ENCODE measurements at places on chromosomes 3 and 15.

- DNase-seq = no peak
Observed at GRCh38 chr15:55434989-55435825, 26.9 kb downstream of the PIERCE2 start.

- DNase-seq = no peak
Observed at GRCh38 chr3:58111513-58112184, 99.1 kb downstream of the DNASE1L3 start.

GRCh38 chr3:39260957-39261356 lies 18.9 kb downstream of the CX3CR1 start:
- DNase-seq = peak; percentile 40

DNA sequence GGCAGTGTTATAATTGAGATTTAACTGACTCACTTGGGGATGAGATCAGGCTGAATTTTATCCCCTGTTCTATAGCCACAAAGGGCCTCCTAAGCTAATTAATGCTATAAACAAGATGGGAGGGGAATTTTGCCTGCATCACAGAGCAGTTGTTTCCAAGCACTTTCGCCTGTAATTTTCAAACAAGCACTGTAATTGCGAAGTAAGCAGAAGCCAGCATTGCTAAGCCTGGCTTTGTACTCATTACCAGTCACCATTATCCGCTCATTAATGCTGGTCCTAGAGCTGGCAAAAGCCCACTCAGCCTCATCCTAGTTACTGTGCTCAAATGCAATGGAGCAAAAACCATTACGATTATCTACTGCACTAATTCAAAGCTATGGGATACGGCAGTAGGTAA lies 356.6 kb upstream of the UBE2E2 start:
- DNase-seq = no peak

DNA sequence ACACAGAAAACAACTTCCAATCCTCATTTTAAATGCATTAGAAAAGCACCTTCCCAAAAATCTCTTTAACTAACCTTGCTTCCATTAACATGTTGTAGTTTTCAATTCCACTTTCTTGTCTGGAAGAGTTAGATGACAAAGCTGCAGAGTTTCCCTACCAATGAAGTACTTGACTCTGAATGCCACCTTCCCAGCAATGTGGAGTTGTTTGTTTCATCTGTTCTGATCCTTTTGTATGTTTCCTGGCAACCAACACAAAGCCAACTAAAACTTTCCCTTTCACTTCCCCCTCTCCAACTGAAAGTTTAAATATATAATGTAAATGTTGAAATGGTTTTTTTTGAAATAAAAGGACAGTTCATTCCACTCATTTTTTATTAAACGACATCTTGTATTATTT lies at the start of gene WDR49:
WDR49 (minus strand) TSS at position 183 of the 400 bp plus-strand sequence. CDS start 517 bp downstream, outside the sequence.
- no peak for DNase-seq

GRCh38 chr15:72727154-72727553 lies 41.1 kb downstream of the BBS4 start:
- DNase-seq = no peak

- DNase-seq = no peak
Observed at GRCh38 chr15:93067649-93068085, 21.3 kb downstream of the RGMA start.

DNA sequence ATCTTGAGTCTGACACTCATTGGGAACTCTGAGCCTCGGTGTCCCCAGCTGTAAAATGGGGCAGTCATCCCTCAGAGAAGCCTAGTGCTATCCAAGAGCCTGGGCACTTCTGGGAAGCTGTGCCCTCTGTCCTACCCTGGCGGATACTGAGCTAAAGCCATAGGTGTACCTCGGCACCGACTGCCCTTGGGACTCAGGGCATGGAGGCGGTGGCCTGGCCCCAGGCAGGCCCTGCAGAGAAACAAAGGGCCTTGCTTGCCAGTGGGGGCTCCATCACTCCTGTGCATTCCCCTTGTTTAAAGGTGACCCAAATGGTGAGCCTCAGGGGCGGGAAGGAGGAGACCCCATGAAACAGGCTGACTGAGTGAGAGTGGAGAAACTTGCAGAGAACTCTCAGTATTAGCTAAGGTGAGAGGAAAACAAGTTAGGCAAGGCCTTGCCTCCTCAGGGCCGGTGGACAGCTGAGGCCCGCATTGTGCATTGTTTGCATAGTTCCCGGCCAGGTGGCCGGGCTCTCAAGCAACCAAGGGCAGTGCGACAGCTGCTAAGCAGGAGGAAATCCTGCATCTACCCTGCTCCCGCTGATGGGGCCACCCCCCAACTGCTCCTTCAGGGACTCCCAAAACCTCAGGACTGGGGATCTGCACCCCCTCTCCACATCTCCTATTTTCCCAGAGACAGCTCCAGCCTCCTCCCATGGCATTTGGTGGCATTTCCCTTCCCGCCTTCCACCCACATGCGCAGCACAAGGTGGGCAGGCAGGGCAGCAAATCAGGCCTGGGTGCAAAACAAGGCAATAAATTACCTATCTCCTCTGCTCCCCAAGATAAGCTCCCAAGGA lies 4.3 kb downstream of the PFKFB4 start:
- no peak for DNase-seq

GRCh38 chr3:60333710-60334109 lies 917.5 kb downstream of the FHIT start:
- no peak for DNase-seq

DNA sequence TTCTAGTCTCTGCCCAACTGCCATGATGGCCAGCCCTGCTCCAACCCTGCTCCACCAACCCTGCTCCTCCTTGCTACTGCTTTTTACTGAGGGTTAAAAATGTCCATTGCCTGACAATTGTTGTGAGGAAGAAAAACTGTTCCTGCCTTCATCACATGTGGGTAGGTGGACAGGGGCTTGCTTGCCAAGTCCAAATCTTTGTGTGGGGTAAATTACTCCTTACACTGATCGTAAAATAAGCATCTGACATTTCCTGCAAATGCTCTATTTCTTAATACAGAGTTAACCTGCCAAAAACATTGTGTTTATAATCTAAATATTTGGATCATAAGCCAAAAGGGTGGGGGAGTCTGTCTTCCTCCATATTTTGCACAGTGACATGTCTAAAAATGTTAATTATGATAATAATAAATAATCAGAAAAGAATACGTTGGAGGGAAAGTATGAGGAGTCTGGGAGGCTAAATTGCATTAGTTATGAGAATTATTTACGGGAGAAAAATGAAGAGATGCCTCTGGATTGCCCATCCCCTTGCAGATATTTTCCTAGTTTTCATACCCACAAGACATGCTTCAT lies 242.5 kb upstream of the TBL1XR1 start:
- DNase-seq = no peak

DNA sequence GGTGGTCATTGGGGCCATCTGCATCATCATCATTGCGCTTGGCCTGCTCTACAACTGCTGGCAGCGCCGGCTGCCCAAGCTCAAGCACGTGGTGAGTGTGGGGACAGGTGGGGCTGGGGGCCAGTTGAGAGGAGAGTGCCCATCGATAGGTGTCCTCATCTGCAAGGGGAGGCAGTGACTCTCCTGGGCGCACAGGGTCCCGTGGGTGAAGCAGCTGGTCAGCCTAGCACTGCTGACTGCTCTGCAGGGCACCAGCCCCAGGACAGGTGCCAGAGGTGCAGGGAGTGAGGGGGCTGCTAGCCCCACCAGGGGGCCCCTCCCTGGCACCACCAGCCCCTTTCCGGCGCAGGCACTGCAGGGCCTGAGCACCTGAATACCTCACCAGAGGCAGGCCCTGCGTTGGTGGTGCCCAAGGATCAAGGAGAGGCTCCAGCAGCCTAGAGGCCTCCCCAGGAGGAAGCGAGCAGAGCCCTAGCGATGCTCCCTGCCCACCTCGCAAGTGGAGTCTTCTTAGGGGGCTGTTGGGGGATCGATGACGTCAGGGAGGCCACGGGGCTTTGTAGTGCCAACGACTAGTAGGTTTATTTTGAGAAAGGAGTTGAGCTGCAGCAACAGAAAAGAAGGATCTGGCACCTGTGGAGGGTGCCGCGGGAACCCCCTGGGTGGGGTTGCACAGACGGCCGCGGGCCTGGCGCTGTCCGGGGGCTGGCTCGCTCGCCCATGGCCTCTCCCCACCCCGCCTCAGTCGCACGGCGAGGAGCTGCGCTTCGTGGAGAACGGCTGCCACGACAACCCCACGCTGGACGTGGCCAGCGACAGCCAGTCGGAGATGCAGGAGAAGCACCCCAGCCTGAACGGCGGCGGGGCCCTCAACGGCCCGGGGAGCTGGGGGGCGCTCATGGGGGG lies 976 bp upstream of the ABTB1 start:
- peak; percentile 31 for DNase-seq

All from stimulated activated CD4-positive, alpha-beta T cell treated with anti-CD3 and anti-CD28 coated beads, Interleukin-2, amount 100 ng/mL, for 24 hours (primary cell).